CD4-positive, alpha-beta T cell treated with Interleukin-4 for 1 hour (primary cell): ENCODE measurements at places on chromosomes 3 and 15.

DNA sequence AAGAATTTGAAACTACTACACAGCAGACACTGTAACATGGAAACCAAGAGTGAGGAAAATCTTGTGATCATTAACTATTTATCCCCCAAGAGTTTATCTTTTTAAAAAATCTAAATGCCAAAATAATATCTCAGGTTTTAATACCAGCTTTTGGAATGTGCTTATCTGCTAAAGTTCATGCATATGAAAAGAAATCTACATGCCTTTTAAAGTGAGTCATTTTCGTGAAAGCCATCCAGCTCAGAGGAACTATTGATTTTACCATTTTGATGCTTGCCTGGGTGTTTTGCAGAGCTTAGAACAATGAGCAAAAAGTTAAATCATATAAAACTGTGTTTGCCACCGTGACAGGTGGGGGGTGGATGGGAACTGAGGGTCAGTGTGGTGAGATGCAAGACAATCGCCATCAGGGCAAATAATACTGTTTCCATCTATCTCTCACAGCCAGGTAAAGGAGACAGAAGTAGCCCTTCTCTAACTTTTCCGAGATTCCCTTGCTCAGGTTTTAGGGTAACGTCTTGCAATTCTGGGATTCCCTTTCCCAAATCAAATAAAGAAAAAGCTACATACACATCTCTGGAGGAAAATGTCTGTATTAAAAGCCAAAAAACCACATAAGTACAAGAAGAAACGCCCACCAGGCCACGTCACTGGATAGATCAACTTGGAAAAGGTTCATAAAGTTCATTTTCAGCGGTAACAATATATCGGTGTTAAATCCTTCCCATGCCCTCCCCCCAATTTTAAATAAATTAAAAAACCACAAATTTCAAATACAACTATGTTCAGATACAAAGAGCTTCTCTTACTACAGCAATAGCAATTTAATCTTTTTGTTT is 2.0 kb downstream of the TMEM158 start:
- DNase-seq: no peak

GRCh38 chr3:37179144-37179967 is 5.0 kb upstream of the LRRFIP2 start:
- DNase-seq: no peak

GRCh38 chr15:92714077-92714476 is 58.5 kb upstream of the FAM174B start:
- no peak for DNase-seq

- no peak for DNase-seq
Observed at GRCh38 chr3:10195366-10196089, 30.8 kb downstream of the IRAK2 start.
